Type B pancreatic cell (in vitro differentiated cells): ENCODE measurements at places on chromosomes 16 and 17. TPM values are rescaled to one million over a fixed set of nuclear protein-coding genes. Genes with fewer than 3 reads are reported as not detected.

AATF gene
- total RNA-seq = 47.8 and 48.0 TPM in 2 replicates

CES3 gene
- total RNA-seq = 0.48 and 1.1 TPM in 2 replicates

ITPRIPL2 gene
- 29.5 and 39.2 TPM in 2 replicates for total RNA-seq

KCTD2 gene
- total RNA-seq = 22.3 and 26.1 TPM in 2 replicates

CDRT15L2 gene
- not detected in 2 replicates for total RNA-seq

ZBTB4 gene
- total RNA-seq = 34.5 and 76.6 TPM in 2 replicates

ADAP2 gene
- total RNA-seq = 1.4 and 2.6 TPM in 2 replicates

DNA sequence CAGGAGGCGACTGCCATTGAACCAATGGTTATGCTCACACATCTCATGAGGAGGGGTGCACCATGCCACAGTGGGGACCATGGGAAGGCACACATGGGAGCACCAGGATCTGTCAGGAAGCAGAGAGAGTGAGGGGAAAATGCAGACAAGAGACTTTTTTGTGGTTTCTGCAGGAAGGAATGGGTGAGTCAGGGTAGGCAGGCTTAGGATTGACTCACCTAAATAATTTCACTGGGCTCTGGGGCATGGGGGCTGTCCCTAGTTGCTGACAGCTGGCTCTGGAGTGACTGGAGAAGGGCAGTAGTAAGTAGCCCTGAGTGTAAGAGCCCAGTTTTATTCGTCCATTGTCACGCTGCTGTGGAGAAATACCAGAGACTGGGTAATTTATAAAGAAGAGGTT, 202.4 kb downstream of the AXIN2 start:
- DNase-seq = no peak

GRCh38 chr17:4541328-4542002, 13.7 kb downstream of the MYBBP1A start:
- DNase-seq = no peak

DNA sequence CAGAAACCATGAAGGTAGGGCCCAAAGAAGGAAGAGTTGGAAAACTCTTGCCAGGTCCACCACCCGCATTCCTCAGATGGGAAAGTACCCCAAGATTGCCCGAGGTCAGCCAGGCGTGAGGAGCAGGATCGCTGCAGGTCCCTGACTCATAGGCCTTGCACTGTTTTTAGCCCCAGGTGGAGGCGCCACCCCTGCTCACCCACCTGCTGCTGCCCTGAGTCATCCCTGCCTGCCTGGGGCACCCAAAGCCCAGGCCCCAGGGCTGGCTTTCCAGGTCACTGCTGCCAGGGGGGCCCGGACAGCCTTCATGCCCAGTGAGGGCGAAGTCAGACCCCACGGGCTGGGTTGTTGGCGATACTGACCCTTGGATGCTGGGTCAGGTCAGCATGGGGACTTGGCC, 100.9 kb downstream of the AMFR start:
- no peak for DNase-seq

- DNase-seq = peak; percentile 59
These were observed 313.0 kb downstream of the SEC14L1 start for GRCh38 chr17:77453613-77454241.

DNA sequence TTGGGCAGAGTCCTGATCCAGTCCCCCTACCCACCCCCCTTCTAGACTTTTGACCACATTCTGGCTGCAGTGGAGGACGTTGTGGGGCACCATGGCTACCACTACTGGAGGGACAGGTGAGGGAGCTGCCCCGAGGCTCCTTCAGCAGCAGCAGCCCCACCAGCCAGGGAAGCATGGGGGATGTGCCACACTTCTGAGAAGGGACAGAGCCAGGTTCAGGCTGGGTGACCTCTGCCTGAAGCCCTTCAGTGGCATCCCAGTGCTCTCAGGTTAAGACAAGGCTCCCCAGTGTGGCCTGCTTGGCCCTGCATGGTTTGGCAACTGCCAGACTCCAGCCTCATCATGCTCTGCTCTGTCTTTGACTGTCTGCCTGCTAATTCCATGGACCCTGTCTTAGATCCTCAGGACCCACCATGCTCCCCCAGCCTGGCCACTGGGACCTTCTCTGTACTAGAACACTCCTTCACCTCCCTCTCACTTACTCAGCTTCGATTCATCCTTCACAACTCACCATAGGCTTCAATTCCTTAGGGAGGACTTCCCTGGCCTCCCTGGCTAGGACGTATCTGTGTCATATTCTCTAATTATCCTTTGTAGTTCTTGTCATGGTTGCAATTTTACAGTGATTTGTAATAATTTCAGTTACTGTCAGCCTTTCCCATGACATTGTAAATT, 8.8 kb downstream of the SLC9A5 start:
- no peak for DNase-seq

- no peak for DNase-seq
These were observed 26.6 kb upstream of the KRT17 start for GRCh38 chr17:41650794-41651624.

DNA sequence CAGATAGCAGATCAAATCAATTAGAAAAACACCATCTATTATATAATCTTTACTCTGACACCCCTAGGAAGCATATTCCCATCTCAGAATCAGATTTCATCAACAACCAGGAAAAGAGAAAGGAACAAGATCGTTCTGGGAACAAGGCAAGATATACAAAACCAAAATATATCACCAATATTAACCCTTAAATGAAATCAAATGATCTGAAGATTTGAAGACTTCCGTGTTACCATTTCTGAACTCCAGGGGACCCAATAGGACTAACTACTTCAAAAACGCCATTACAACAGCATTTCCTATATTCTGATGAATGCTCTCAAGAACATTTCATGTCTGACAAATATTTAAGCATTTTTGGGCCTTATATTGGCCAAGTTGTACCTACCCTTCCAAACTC, 624.2 kb upstream of the ZFHX3 start:
- DNase-seq = no peak

GRCh38 chr17:50661348-50661747, 26.7 kb downstream of the ABCC3 start:
- DNase-seq = no peak
